ENCODE measurements at places on chromosomes 2 and 18. TPM values are rescaled to one million over a fixed set of nuclear protein-coding genes. Genes with fewer than 3 reads are reported as not detected.

HRH4 gene
- total RNA-seq = not detected

SERPINB12 gene
- not detected for total RNA-seq

GBX2 gene
- 4.5 TPM for total RNA-seq

PHLPP1 gene
- total RNA-seq = 9.6 TPM

SFT2D3 gene
- total RNA-seq = 2.9 TPM

C2orf92 gene
- total RNA-seq = 1.2 TPM

ZCCHC2 gene
- 20.3 TPM for total RNA-seq

Measured in endothelial cell of coronary artery (primary cell).